ENCODE measurements at places on chromosomes 7 and 10.
A peak's percentile ranks its signal among the peaks of the same experiment; 100 is the strongest.

DNA sequence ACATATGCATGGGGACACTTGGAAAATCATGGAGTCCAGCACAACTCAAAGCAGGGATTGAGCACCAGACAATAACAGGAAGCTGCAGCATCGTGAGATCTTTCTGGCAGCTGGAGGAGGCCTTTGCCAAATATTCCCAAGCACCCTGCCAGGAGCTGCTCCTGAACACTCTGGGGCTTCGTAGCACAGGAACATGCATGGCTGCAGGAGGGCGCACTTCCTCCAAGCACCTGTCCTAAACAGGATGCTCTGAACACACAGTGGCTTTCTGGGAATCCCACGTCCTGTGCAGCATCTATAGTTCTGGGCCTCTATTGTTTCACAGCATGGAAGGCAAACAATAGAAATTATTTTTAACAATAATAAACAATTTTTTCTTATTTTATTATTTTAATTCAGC lies 4.1 kb downstream of the ABLIM1 start:
- no peak for DNase-seq

DNA sequence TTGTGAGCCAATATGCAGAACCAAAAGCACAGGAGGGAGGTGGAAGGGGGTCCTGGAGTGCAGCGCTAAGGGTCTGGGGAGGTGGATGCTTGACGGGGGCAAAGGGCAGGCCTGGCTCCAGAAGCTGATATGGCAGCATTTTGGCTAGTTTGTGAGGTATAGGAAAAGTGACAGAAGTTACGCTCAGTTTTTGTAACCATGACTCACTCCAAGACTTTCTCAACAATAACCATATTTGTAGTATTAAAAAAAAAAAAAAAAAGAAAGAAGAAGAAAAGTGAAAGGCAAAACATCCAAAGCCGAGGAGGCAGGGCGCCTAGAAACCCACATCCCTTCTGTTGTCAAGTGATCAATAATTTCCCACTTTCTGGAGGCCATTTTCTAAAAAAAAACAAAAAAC lies 92.3 kb downstream of the RNF216 start:
- no peak for DNase-seq

DNA sequence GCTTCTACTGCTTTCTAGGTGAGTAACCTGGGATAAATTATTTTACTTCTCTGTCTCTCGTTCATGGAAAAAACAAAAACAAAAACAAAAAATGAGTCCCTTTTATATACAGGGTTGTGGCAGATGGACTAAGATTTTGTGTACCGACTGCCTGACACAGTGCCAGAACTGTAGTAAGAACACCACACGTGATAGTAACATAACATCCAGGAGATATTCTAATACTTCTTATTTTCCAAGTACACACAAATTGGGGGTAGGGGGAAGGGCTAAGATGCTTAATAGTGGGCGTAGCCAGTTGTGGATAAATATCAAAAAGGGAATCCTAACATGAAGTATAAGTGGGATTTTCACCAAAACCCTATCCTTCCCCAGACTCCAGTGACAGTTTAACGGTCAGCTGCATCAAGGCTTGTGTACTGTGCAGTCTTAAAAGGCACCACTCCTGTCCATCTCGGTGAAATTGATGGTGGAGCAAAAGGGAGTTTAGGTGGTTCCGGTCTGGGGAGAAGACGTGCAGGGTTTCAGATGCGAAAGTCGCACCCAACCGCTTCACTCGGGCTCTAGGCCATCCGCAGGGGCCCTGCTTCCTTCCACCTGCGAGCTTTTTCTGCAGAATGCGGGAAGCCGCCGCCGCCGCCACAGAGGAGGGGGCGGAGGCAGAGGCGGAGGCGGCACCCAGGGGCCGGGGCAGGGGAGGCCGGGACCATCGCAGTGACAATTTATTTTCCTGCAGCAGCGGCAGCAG lies at the start of gene STAMBPL1:
Gene STAMBPL1 (plus strand): TSS at position 712 of the 748 bp plus-strand sequence. CDS start 21,464 bp downstream, outside the sequence.
- DNase-seq: no peak

DNA sequence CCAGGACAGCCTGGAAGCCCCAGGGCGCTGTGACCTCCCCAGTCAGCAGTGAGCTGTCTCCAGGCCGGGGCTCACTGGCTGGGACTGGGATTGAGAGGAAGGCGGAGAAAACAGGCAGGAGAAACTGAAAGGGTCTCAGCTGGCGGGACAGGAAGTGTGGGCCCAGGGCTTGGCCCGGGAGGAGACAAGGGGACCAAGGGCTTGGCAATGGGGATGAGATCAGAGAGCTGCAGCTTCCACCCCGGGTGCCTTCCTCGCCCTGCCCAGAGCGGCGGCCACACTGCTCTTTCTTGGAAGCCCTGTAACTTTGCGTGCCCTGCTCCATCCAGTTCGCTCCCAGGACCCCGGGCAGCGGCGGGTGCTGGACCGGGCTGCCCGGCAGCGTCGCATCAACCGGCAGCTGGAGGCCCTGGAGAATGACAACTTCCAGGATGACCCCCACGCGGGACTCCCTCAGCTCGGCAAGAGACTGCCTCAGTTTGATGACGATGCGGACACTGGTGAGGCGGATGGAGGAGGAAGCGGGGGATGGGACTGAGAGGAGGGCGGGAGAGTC lies 4.4 kb downstream of the ZNHIT1 start:
- no peak for DNase-seq

GRCh38 chr7:18498341-18498740 lies 2.8 kb downstream of the HDAC9 start:
- no peak for DNase-seq

- DNase-seq: no peak
Measured at GRCh38 chr10:98259606-98260315, 8.2 kb downstream of the LOXL4 start.

- DNase-seq: no peak
Measured at GRCh38 chr7:81231301-81231838, 312.5 kb upstream of the SEMA3C start.

DNA sequence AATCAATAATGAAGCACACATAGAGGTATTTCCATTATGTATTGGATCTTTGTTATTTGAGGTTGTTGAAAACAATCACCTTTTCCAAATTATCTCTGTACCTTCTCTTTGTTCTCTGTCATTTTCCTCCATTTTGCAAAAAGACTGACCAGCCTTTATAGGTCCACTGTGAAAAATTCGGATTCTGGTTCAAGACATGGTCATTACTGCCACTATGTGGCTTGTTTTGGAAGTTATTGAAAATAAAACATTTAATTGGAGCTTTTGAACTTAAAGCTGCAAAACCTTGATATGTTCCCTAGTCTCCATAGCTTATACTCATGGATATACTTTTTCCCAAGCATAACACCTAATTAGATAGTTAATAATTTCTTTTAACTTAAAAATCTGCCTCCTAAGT lies 1094.4 kb downstream of the NRG3 start:
- DNase-seq: peak; percentile 12

GRCh38 chr7:138278601-138279000 lies 181.5 kb upstream of the TRIM24 start:
- DNase-seq: no peak

GRCh38 chr10:36393801-36394200 lies 731.6 kb upstream of the ANKRD30A start:
- peak; percentile 9 for DNase-seq

GRCh38 chr7:23467806-23468525 lies 2.3 kb downstream of the IGF2BP3 start:
- no peak for DNase-seq

Data from foreskin keratinocyte (primary cell).